Smooth muscle cell of the brain vasculature (primary cell): ENCODE measurements at places on chromosomes 6 and 20.

DNA sequence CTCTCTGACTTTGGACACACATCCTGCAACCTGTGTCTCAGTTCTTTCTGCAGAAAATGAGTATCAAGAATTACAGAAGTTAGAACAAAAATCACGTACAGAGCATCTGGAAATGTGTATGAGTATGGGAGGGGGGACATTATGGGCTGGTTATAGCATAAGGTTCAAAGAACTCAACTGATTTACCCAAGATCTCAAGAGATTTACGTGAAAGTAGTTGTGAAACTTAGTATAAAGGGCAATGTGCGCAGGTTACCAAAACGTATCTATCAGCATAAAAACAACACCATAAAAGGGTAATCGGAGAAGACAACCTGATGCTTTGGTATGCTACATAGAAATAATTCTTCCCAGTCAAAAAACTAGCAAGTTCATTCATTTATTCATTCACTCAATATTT, 15.6 kb upstream of the DST start:
- no peak for DNase-seq

DNA sequence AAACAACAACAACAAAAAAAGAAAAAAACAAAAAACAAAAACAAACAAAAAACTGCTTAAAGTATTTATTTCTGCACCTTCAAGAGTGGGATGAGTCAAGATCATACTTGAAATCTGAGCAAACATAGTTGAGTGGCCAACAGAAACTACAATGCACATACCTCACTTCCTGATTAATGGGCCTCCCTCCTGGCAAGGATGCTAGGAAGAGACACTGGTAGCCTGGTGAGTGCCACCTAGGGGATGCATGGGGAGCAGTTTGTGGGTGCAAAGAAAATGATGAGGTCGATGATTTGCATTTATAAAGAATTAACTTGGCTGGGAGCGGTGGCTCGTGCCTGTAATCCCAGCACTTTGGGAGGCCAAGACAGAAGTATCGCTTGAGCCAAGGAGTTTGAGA, 808.1 kb downstream of the MAFB start:
- DNase-seq, result no peak

DNA sequence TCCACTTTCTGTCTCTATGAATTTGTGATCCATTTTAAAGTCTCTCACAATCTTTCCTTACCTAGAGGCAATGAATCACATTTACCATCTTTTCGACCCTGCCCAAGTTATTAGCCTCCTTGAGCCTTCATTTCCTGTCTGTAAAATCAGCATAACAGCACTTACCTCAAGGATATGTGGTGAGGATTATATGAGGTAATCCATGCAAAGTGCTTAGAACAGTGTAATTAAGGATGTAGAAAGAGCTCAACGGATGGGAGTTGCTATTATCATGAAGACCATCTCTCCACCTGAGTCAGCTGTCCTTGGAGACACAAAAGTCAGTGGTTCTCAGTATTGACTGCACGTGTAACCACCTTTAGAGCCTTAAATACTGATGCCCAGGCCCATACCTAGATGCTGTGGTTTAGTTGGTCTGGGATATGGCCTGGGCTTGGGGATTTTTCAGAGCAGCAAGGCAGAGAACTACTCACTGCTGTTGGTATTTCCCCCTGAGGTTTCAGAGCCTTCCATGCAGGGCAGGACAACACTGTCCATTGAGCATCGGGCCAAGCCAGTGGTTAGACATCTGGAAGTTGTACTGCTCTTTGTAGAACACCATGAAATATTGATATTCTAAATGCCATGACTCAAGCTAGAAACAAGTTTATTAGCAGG, 55.8 kb downstream of the LYRM2 start:
- DNase-seq, result no peak

- no peak for DNase-seq
These were observed 155.5 kb downstream of the LINC00237 start for GRCh38 chr20:20950620-20951019.

- DNase-seq, result no peak
These were observed 34.6 kb upstream of the SCRT2 start for GRCh38 chr20:709991-710779.

DNA sequence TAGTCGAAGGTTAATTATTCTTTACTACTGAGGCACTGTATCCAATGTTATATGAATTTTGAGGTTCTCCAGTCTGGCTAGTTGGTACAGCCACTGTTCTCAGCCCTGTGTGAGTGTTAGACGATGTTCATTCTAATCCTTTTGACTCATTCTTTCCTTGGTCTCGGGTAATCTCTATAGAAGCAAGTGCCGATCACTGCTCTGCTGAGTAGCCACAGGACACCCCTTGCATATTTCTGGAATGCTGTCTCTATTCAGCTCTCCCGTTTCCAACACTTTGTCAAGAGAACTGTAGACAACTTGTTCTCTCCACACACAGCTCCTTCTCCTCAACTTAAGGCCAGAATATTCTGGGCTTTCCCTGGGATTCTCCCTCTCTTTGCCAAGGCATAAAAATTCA, 42.4 kb upstream of the PLCB1 start:
- no peak for DNase-seq

DNA sequence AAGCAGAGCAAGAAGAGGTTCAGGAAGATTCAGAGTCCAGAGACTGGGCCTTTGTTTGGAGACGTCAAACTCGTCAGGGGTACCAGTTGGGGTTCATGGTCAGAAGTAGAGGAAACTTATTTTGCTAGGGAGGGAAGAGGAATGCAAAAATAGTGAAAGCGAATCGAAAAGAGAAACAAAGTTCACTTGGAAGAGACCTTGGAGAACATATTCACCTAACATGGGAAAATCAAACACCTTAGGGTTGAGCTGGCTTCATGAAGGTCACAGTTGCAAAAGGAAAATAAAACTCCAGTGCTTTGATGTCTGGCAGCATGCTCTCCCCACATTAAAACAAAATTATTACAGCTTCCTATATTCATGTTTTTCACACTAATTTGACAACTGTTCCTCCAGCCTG, 440.4 kb downstream of the EPM2A start:
- no peak for DNase-seq

DNA sequence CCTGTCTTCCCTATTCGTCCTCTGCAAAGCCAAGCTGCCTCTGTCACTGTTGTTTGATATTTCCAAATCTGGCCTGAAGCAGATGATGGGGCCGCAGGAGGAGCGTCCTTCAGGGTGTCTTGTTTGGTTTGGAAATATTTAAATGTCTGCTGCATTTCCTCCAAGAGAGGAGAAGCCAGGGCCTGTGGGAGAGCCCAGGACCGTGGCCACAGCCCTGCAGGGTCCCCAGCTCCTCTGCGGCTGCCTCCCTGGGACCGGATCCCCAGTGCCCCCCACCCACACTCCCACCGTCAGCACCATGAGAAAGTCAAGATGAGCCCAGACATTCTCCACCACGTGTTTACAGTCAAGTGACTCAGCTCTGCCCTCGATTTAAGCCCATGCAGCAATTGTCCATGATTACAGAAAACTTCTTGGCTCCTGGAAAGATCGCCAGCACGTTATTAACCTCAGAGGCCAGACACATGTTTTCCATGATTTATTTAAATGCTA, 18.2 kb downstream of the FOXF2 start:
- no peak for DNase-seq

DNA sequence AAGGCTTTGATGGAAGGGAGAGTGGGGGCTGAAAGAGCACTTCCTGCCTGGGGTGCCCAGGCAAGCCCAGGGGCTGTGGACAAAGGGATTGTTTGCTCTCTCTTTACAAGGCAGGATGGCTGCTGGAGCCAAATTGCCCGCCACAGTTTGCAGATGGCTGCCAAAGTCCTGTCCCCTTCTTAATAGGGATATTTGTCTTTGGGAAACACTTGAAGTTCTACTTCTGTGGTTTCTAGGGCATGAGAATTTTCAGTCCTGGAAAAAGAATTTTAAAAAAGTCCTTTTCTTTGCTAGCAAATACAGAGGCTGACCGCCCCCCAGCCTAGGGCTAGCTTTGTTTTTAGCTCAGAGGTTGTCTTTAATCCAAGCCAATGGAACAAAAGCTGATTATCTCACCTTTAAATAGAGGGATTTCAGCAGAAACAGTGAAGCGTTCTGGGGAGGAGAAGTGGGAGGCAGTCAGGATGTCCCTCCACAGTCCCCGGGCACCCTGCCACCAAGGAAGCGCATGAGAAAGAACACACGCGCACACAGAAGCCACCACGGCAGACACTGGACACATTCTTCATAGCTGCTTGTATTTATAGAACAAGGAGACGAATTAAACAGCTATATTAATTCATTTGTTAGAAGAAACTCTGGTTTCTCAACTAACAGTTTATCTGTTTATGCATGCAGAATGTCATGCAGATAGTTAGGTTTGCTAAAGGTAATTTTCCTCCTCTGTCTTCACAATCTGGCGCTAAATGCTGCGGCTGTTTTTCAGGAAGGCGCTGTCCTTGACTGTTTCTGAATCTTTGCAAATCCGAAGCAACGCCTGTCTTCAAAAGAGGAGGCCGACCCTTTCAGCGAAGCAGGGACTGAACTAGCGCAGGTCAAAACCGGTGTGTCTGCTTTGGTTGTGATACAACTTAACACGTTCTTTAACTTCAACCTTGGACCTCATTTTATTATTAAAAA, 736.9 kb downstream of the QKI start:
- DNase-seq, result no peak

DNA sequence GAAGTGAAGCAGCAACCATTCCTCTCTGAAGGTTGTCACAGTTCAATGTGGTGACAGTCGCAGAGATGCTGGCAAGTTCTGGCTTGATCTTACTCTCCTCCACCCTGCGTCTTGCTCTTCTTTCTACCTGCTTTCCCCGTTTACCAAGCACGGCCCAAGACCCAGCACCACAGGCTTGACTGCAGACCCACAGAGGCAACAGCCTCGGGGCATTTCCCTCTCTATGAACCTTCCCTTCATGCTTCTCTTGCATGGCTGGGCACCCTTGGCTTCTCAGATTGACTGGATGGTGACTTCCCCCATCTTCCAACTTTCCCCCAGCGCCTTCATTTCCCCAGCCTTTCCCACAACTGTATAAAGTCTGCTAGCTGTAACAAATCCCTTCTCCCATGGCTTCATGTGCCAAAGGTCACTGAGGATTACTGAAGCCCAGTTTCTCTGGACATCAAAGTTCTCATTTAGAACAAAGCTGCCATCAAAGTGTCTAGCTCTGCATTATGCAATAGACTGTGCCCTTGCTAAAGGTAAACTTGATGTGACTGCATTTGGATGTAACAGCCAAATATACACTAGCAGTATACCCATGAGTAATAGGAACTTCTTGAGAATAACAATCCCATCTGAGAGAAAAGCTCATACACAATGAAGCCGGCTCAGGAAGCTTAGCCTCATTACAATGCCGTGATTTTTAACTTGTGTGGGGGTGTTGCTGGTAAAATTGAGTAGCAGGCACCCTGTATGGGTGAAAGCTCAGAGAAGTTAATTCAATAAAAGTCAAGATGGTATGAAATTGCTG, 723.1 kb upstream of the FLRT3 start:
- DNase-seq, result no peak

DNA sequence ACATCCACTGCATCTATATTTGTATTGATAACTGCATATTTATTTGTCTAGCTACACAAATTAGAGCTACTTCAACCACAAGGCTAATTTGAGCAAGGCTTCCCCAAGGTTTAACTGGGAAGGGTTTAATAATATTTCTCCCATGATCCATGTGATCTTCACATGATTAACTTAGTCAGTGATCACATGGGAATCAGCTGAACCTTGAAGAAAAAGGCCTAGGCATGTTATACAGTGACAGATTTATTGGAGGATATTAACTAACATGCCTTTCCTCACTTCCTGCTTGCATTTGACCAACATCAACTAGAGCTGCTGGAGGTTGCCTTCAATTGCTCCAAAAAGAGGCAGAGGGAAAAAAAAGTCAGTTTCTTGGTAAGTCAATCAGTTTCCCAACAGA, 417.0 kb downstream of the HAO1 start:
- DNase-seq, result no peak

DNA sequence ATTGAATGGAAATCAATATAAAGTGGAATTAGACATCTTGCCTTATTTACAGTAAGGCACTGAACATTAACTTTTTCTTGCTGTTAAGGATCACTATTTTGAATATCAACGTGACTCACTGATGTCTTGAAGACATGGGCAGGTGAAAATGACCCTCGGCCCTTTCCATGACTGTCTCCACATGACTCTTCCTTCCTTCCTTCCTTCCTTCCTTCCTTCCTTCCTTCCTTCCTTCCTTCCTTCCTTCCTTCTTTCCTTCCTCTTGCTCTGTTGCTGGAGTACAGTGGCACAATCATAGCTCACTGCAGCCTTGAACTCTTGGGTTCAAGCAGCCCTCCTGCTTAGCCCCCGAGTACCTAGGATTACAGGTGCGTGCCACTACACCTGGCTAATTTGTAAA, 52.2 kb upstream of the TOX2 start:
- DNase-seq, result no peak

GRCh38 chr6:136723780-136724179, 68.5 kb downstream of the MAP3K5 start:
- no peak for DNase-seq

- no peak for DNase-seq
These were observed 46.4 kb upstream of the DDR1 start for GRCh38 chr6:30837870-30838269.

- no peak for DNase-seq
These were observed 34.6 kb upstream of the CITED2 start for GRCh38 chr6:139409026-139409425.

- no peak for DNase-seq
These were observed 87.9 kb downstream of the ARID1B start for GRCh38 chr6:156865019-156865629.

DNA sequence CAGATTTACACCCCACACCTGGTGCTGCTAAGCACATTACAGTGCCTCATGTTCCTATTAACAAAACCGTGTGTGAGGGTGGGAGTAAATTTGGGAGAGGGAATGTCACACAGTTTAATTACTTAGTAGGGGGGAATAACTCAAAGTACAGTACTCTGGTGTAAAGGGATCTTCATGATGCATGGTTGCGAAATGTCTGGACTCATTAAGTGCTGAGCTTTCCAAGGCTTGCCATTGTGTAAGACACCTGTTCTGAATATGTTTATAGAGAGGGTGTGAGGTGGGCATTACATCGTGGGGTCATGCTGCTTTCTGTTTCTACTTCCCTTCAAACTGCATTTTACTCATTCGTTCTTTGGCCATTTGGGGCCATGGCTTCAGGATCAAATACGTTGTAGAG, 181.2 kb downstream of the ADGRG6 start:
- no peak for DNase-seq

DNA sequence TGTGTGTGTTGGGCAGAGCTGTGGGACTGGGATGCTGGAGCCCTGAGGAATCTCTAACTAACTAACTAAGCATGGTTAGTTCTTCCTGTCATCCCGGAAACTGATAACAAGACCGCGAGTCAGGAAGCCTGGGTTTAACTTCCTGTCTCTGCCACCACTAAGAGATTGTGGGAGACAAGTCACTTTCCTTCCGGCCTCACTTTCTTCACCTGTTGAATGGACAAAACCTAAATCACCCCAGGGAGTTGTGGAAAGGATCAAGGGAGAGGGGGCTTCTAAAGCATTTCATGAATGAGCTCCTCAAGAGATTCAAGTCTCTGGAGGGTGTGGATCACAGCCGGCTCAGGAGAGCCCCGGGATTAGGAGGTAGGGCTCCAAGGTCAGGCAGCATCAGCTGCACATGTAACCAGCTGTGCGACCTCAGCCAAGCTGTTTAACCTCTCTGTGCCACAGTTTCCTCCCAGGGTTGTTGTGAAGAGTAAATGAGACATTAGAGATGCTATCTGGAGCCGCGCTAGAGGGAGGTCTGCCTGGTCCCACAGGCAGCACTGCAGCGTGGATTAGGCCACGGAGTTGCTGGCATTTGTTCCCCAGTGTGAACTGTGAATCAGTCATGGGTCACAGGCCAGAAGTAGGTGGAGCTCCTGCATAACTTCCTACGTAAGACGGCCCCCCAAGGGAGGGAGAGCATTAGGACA, 105.1 kb downstream of the TOX2 start:
- DNase-seq, result no peak
